CD4-positive, alpha-beta T cell treated with Interleukin-1 beta for 1 hour (primary cell): ENCODE measurements at places on chromosomes 3 and 15.

DNA sequence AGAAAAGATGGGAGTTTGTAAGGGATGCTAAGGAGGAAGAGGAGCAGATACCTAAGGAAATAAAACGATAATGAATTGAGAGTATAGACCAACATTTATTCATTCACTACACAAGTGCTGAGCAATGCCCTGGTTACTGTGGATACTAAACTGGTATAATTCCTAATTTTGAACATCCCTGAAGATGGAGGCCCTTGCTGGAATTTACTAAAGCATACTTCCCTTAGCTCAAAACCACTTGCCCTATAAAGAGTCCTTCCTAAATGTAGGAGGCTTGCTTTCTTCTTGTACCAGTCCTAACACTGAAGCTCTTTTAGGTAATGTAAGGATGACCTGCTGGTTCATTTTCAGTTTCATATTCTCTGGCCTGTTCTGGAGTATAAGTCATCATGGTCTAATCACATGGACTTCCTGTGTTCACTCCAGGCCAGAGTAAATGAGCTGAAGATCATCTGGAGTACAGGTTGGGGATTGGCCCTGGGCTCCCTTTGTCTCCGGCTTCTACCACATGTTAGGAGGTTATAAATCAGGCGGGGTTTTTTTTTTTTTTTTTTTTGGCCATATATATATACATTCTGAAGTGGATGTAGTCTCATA lies 40.1 kb upstream of the MTMR10 start:
- DNase-seq: no peak

GRCh38 chr15:33670567-33670966 lies 297.7 kb upstream of the CHRM5 start:
- no peak for DNase-seq

DNA sequence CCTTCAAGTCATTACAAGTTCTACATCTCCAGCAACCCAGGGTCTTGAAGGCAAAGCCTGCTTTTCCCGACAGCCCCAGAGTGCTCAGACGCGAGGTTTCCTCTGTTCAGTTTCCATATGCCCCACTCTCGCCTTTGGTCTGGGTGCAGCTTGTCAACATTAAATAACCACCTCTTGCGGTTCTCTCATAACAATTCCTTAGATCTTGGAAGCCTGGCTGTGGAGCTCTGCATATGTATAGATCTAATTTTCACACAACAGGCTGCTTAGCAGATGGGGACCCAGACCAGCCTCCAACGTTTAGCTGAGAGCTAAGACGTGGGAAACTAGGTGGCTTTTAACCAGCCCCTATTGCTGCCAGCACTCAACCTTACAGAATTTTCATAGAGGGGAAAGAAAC lies 295.5 kb downstream of the RPLP1 start:
- DNase-seq: no peak

DNA sequence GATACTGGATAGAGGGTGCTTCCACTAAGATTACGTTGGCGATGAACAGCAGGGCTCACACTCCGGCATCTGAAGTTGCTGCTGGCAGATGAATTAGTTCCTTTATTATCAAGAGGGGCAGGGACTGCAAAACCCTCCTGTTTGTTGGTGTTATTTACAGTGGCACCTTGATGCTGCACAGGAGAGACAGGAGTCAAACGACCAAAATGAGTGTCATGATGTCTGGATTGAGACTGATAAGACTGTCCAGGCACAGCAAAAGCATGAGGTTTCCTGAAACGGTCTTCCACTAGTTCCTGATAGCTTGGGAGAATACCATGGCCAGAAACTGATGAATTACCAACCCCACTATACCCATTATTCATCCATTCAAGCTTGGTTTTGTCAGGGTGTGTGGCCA lies 100.8 kb upstream of the NEDD4 start:
- no peak for DNase-seq

- no peak for DNase-seq
Observed at GRCh38 chr3:30826531-30826942, 67.9 kb downstream of the GADL1 start.

DNA sequence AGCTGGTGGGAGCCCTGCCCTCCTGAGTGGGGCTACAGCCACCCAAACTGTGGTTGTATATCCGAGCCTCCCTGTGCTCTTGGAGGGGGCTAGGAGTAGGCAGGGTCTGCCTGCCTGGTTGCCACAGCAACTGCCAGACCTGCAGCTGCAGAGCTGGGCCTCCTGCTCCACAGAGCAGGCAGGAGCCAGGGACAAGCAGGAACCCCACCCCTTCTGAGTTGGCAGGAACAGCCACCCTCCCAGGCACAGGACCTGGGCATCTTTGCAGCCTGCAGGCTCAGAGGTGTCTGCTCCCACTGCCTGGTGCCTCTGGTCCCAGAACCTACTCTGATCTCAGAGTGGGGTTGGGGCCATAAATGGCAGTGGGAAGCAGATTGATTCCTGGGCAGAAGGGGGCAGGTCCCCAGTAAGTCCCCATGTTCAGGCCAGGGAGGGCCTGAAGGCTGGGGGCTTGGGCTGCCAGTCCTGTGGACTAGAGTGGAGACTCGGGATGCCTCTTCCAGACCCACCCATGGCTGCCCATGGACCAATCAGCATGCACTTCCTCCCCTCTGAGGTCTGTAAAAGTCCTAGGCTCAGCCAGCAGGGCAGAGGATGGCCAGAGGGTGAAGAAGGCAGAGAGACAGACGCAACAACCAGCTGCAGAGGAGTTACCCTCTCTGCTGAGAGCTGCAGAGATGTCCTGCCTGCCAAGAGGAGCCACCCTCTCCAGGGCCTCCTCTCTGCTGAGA lies 10.3 kb upstream of the LRRC31 start:
- DNase-seq: no peak
